ENCODE measurements at places on chromosomes 16 and 17.

- DNase-seq: no peak
Measured at GRCh38 chr16:16989368-16989767, 481.4 kb downstream of the XYLT1 start.

DNA sequence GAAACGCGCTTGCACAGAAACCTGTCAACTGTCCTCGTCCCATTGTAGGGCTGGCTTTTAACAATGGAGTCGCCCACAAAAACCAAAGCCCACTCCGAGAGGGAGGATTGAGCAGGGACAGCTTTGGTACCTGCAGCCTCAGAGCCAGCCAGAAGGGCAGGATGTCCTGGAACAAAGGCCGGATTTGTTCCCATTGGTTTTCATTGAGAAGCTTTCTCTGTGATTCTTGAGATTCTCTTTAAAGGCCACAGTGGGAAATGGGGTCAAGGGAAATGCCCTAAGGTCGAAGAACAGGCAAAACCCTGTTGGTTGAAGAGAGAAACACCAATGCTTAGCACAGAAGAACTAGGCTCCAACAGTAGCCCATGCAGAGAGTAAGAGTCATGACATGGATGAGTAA is 65.4 kb downstream of the C16orf78 start:
- DNase-seq: no peak

GRCh38 chr16:12920739-12921138 is 19.3 kb downstream of the SHISA9 start:
- DNase-seq: no peak

DNA sequence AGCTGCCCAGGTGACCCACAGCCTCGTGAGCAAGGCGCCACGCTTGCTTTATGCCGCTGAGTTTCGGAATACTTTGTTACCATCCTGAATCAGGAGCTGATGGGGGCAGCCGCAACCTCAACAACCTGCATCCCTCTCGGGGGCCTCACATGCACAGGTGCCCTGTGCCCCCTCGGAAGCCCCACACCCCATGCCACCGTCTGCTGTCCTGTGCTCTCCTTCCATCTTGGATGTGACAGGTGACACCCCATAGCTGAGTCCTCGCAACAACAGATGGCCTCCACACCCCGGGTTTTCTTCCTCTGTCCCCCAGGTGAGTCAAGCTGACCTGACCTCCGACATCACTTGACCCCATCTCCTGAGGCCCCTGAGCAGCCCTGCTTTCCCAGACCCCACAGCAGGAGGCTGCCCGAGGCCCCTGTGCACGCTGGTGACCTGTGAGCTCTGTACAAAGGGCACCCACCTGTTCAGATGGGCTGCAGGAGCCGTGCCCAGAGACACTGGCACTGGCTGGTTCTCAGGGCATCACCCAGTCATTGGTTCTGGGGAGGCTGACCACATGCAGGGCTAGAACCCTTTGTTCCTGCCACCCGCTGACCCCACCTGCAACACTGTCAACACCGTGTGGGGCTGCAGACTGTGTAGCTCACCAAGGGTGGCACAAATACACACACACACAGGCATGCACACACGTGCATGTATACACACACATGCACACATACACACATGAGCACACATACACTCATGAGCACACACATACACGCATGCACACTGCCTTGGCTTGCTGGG is 57.7 kb downstream of the RMI2 start:
- no peak for DNase-seq

DNA sequence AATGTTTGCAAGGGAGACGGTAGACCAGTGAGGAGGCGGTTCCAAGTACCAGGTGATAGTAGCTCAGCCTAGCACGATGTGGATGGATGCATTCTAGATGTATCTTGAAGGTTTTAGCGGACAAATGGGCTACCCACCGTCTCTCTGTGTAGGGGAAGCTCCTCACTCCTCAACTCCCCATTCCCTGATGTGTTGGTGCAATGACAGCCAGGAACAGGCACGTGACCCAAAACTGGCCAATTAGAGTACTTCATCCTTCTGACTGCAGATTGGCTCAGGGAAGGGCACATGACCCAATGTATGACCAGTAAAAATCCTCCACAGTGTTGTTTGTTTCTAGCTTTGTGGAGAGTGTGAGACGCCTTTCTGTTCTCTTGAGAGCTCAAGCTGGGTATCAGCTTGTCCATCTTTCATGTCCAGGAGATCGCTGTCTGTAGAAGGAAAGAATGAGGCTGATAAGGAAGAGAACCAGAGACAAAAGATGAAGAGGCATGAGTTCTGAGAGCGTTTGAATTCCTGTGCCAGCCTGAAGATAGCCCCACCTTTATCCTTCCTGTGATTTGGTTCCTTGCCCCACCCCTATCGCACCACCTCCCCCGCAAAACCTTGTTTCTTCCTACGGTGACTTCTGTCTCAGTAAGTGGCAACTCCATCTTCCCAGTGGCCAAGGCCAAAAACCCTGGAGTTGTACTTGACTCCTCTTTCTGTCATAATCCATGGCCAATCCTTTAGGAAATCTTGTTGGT is 2.3 kb upstream of the BORCS6 start:
- DNase-seq: no peak

Measured in stimulated activated CD4-positive, alpha-beta T cell treated with anti-CD3 and anti-CD28 coated beads, TNF-alpha, amount 100 ng/mL, for 4 hours (primary cell).